ENCODE measurements at places on chromosomes 7 and 10.
A peak's percentile ranks its signal among the peaks of the same experiment; 100 is the strongest.

DNA sequence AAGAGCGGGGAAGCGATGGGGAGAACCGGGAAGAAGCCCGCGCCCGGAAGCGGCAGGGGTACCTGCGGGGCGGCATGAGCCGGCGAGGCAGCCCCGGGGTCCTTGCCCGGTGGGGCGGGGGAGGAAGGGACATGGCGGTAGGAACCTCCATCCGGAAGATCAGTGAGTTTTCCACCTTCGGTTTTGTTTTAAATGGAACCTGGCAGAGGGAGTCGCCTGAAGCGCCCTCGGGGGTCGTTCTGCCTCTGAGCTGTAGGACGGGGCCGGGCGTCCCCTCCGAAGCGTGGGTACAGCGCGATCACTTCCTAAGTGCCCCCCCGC, 471 bp downstream of the PFKP start:
- peak; percentile 46 for DNase-seq

- DNase-seq = no peak
Observed at GRCh38 chr10:90447831-90448230, 410.0 kb downstream of the HTR7 start.

DNA sequence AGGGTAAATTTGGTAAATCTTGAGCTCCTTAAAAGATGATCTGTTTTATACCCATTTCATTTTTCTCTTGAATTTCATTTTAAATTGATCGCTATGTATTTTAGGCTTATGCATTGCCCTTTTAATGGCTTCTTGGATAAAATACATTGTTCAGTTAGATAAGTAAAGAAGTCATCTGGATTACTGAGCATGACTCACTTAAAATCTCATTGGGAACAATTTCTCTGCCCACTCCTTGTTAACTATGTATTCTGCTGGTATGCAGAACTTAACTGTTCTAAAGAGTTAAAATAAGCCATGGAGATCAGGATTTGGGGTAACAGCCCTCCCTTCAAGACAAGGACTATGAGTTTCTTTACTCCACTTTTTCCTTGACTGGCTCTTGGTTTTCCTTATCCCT, 134.2 kb downstream of the SND1 start:
- DNase-seq = no peak

DNA sequence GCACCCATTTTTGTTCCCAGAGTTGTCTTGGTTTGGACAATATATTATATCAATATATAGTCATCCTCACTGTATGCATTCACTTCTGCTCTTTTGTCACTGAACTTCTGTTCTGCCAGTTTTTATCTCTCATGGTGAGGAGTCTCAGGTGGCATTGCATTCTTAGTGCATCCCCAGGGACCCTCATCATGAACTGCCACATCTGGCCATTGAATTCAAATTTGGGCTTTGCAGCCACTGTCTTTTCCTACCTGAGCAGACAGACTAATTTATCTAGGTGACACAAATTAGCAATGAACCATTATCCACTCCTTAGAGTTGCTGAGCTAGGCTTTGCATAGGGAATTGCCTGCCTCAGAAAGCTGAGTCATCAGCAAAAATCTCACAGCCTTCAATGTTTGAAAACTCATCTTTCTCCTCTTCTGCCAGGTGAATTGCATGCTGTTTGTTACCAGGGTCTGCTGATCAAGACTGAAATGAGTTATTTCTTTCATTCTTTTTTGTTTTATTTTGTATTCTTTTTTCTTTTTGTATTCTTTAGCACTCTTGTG, 316.8 kb upstream of the MTPN start:
- DNase-seq = no peak

DNA sequence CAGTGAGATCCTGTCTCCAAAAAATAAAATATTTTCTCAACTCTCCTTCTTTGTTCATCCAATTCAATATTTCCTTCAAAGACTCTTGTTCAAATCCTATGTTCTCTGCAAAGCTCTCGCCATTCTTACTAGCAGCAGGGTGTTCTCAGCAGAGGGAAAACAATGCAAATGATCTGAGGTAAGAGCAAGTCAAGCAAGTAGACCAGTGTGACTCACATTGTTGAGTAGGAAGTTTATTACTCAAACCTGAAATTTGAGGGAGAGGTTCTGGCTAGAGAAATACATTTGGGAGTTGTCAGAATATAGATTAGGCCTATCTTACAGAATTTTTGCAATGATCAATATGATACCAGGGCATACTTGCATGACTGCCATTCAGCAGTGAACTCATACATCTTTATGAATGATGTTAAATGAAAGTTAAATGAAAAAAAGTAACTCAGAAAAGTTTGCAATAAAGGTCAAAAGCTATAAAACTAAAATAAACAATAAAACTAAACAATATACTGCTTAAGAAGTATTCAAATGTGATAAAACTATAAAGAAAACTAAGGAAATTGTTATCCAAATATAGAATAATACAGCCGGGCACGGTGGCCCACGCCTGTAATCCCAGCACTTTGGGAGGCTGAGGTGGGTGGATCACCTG, 5.8 kb downstream of the IDE start:
- no peak for DNase-seq

GRCh38 chr10:93678805-93679587, 23.4 kb downstream of the FRA10AC1 start:
- no peak for DNase-seq

GRCh38 chr10:69412232-69412790, 4.4 kb downstream of the TACR2 start:
- no peak for DNase-seq

- no peak for DNase-seq
Observed at GRCh38 chr7:149719050-149719899, 54.1 kb downstream of the ZNF467 start.

- no peak for DNase-seq
Observed at GRCh38 chr7:1848013-1848640, 178.1 kb downstream of the ELFN1 start.

DNA sequence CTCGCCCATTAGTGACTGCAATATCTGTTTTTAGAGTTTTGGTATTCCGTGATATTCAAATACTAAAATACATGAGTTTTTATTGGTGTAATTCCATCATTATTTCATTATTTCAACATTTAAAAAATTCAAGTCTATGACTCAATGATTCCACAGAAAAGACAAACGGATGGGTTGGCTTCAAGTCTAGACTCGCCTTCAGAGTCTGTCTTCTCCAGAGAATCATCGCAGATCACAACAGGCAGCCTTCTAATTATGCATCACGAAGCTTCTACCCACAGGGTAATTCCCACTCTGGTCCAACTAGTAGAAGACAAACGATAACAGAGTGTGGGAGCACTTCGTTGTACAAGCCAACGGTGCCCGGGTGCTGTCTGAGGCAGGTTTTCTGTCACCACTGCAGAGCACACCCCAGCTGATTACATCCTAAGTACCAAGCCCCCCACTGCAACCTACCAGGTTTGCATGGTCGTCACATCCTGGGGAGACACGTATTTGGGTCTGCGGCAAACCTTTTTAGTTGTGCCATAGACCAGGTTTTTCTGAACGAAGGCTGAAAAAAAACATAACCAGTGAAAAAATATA, 28.9 kb downstream of the PARP12 start:
- DNase-seq = no peak

DNA sequence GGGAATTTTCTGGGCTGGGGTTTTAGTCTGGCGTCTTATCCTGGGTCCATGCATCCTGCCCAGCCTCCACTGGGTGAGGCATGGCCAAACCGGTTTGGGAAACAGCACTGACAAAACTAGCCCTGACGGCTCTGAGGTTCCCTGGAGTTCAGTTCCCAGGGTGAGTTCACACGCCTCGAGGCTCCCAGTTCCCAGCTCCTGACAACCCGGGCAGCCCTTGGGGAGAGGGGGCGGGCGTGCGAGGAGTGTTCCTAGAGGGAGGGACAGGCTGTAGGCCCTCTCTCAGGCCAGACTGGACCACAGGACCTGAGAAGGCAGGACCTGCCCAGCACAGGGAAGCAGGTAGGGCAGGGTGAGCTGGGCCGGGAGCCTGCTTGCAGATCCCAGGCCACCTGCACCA, 82.3 kb upstream of the PPIF start:
- no peak for DNase-seq

DNA sequence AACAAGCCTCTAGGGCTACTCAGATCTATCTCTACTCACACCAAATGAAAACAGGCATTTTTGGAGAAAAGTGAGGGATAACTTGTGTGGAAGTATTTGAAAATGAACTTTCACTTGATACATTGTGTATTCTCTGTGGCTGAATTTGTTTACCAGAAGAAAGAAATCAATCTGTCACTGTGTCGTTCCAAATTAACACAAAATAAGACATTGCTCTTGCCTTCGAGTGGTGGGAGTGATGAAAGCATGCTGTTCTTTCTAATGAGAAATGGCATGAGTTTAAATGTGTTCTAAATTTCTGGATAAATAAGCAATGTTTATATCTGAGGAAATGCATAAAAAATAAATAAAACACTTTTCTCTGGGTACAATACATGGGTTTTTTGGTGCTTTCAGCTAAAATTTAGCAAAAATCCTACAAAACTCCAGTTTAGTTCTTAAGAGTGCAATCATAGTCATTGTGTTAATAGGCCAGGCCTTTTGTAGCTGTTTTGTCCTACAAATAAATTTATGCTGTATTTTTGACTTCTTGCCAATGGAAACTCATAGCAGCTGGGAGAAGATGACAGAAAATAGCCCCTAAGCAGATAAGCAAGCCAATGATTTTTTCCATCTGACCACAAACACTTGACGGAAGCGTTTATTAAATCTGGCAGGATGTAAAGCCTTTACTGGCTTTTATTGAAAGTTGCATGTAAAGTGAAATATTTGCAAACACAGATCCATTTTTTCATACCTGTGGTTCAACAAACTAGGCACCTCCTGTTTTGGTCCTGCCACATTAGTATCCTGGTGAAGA, 1064.1 kb upstream of the GHITM start:
- DNase-seq = no peak

DNA sequence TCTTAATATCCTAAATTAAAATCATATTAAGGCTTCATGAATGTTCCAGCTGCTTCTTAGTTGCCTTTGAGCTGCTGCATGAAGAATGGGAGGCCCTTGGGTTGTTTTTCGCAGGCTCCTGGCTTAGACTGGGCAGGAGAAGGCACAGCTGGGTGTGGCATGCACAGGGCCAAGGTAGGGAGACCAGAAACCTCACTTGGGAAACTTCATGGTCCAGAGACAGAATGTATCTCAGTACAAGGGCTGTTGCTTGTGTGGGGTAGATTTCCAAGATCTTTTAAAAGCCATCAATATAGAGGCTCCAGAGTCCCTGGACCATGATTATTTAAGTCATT, 49.9 kb downstream of the BUB3 start:
- no peak for DNase-seq

DNA sequence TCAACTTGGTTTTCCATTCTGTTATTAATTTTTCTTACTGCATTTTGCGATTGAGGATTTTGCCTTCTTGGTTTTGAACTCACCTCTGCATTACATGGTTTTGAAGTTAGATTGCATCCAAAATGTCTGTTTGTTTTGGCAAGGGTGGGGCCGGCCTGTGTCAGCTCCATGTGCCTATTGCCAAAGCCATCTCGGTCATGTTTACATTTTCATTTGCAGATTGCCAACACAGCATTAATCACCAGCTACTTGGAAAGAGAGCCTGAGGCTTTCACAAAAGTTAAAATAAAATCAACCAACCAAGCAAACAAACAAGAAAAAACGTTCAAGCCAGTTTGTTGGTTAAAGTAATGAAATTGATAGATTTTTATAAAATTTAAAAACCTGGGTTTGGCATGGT, 695.8 kb downstream of the TYW1 start:
- no peak for DNase-seq

DNA sequence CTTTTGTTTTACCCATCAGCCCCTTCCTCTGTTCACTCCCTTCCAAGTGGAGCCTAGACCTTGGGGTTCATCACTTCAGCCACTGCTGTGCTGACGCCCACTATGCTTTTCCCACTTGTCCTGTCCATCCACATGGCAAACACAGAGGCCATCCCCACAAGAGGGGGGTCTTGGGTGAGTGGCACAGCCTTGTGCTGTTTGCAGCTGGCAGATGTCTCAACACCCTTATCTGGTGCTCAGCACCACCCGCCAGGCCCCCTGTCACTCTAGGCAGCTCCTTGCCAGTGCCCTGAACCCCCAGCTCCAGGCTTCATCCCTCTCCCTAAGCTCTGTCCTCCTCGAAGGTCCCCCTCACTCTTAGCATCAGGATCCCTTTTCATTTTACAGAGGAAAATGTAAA, 13.1 kb downstream of the BLVRA start:
- DNase-seq = no peak

- DNase-seq = no peak
Observed at GRCh38 chr10:51718804-51719291, 19.5 kb upstream of the CSTF2T start.

DNA sequence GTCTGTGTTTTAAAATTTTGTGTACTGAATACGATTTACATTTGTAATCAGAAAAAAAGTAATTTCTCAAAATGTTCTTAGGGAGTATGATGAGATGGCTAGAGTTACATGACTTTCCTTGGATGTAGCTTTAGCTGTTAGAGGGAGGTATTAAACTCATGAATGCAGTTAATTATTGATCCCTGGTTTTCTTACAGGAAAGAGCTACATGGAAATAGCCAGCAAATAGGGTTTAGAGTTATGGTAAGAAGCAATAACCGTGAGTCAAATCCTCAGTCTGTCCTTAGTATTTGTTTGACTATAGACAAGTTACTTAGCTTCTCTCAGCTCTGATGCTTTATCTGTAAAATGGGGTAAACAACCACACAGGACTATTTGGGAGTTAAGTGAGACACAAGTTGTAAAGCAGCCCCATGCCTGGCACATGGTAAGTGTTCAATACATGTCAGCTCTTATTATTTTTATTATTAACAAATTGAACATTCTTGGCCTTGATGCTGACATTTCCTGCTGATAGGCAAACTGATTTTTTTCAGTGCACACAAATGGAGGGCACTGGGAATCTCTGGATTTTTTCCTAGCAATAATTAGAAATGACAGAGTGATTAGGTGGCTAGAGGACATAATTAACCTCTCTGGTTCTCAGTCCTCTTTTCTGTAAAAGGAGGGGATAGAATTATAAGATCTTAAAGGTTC, 204.5 kb upstream of the PHYHIPL start:
- DNase-seq = no peak

- no peak for DNase-seq
Observed at GRCh38 chr7:14191686-14192098, 202.2 kb upstream of the ETV1 start.

DNA sequence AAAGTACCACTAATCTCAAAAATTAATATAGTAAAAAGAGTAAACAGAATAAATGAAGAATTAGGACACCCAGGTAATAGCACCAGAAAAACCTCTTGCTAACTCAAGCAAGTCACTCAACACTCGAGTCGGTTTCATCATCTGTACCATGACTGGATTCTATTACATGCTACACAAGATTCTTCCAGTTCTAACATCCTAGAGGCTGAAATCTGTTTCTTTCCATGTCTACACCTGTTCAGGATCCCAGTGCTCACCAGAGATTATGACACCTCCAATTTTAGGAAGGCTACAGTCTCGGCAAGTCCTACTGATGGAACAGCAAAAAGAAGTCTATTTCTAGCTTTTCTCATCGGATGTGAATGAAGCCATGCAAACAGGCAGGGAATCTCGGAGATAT, 95.3 kb upstream of the ANK3 start:
- DNase-seq = no peak

Data from 8988T (cell line).